Tracheal epithelial cell (primary cell): ENCODE measurements at places on chromosomes 3 and 15. TPM values are rescaled to one million over a fixed set of nuclear protein-coding genes. Genes with fewer than 3 reads are reported as not detected.

USP19 gene
- 39.5 and 48.4 TPM in 2 replicates for total RNA-seq

ATP13A4 gene
- total RNA-seq: 0.48 and 1.1 TPM in 2 replicates

FMN1 gene
- total RNA-seq: 0.48 and 1.9 TPM in 2 replicates

BMF gene
- 0.85 and 2.4 TPM in 2 replicates for total RNA-seq

C2CD4A gene
- total RNA-seq: 0.21 and 0.48 TPM in 2 replicates

GCNT3 gene
- total RNA-seq: 5.3 and 10.4 TPM in 2 replicates

PTPRG gene
- total RNA-seq: 14.7 and 17.1 TPM in 2 replicates

KY gene
- total RNA-seq: not detected in 2 replicates

TERB2 gene
- not detected in 2 replicates for total RNA-seq

LTK gene
- not detected in 2 replicates for total RNA-seq

PDHB gene
- 40.5 and 60.2 TPM in 2 replicates for total RNA-seq

SLC22A13 gene
- total RNA-seq: 0.24 and 0.64 TPM in 2 replicates

QTRT2 gene
- 17.3 and 18.1 TPM in 2 replicates for total RNA-seq

BRK1 gene
- total RNA-seq: 104 and 115 TPM in 2 replicates

MYZAP gene
- total RNA-seq: 1.2 and 1.3 TPM in 2 replicates

FANCD2OS gene
- total RNA-seq: not detected in 2 replicates

SAMD7 gene
- total RNA-seq: not detected in 2 replicates

CRYBG3 gene
- 15.1 and 23.6 TPM in 2 replicates for total RNA-seq

NEK10 gene
- 0.72 and 2.6 TPM in 2 replicates for total RNA-seq

NANOGP8 gene
- total RNA-seq: 0.24 TPM in 1 of 2 replicates, not detected in the other

DISP2 gene
- total RNA-seq: under 0.01 TPM in 2 replicates

ADPRH gene
- 1.1 and 1.7 TPM in 2 replicates for total RNA-seq

SLC27A2 gene
- 1.4 and 3.0 TPM in 2 replicates for total RNA-seq

XYLB gene
- total RNA-seq: 1.2 and 2.1 TPM in 2 replicates

ABCF3 gene
- total RNA-seq: 39.3 and 65.2 TPM in 2 replicates

ASB14 gene
- not detected in 2 replicates for total RNA-seq

GYG1 gene
- total RNA-seq: 17.6 and 26.4 TPM in 2 replicates

NPAP1 gene
- total RNA-seq: under 0.01 TPM in 1 of 2 replicates, not detected in the other

ZDHHC19 gene
- total RNA-seq: not detected in 2 replicates

SMCO1 gene
- 0.24 TPM in 1 of 2 replicates, not detected in the other for total RNA-seq

UBAP1L gene
- 0.43 and 0.72 TPM in 2 replicates for total RNA-seq

ARL14 gene
- total RNA-seq: under 0.01 and 0.24 TPM in 2 replicates

TRIM42 gene
- total RNA-seq: not detected in 2 replicates

PROK2 gene
- not detected in 2 replicates for total RNA-seq

PPP2R3A gene
- 7.2 and 9.9 TPM in 2 replicates for total RNA-seq

CELF6 gene
- 0.21 and 0.24 TPM in 2 replicates for total RNA-seq

SYNPR gene
- not detected in 2 replicates for total RNA-seq

TRH gene
- not detected in 2 replicates for total RNA-seq

TM4SF1 gene
- 79.7 and 277 TPM in 2 replicates for total RNA-seq
